Activated CD4-positive, alpha-beta T cell treated with anti-CD3 and anti-CD28 coated beads, Interleukin-2, amount 50 U/mL, for 16 hours (primary cell): ENCODE measurements at places on chromosomes 4 and X.

DNA sequence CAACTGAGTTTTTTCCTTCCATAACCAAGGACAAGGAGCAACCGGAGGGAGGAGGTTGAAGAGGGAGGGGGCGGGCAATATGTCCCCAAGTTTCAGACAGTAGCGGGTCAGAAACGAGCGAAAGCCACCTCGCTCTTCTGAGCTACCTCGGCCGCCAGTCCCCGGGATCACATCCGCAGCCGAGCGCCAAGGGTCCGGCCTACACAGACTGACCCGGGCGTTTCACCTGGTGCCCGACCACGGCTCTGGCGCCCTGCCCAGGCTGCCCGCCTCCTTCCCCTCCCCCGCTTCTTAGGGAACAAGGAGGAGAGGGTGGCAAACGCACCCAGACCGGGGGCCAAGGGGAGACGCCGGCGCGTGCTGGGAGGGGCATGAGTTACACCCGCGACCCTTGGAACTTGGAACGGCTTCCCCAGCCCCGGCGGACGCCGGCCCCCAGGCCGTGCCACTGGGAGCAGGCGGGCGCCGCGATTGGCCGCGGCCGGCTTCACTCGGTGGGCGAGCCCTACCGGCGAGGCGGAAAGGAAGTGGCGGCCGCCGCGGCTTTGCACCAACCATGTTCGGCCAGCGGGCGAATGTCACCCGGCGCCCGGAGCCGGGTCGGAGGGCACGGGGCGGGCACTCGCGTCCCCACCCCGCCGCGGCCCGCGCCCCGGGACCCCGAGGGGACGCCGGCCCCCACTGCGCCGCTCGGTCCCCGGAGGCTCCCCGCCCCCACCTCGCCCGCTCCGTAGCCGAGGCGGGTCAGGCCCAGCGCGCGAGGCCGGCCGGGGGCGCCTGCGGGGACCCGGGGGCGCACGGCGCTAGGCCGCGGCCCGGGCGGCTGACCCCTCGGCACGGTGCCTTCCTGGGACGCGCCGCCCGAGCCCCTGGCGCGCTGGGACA, 1.5 kb downstream of the IRF2 start:
- DNase-seq, result peak; percentile 75

- no peak for DNase-seq
Observed at GRCh38 chr4:186481998-186482790, 73.2 kb downstream of the MTNR1A start.

GRCh38 chrX:77347572-77347971, 99.6 kb upstream of the FGF16 start:
- DNase-seq, result no peak

GRCh38 chr4:101177154-101177553, 170.2 kb downstream of the PPP3CA start:
- DNase-seq, result no peak

GRCh38 chr4:153008578-153009199, 72.6 kb downstream of the FHDC1 start:
- DNase-seq, result no peak

- DNase-seq, result peak; percentile 26
Observed at GRCh38 chrX:16771483-16772398, 14.5 kb upstream of the TXLNG start.

DNA sequence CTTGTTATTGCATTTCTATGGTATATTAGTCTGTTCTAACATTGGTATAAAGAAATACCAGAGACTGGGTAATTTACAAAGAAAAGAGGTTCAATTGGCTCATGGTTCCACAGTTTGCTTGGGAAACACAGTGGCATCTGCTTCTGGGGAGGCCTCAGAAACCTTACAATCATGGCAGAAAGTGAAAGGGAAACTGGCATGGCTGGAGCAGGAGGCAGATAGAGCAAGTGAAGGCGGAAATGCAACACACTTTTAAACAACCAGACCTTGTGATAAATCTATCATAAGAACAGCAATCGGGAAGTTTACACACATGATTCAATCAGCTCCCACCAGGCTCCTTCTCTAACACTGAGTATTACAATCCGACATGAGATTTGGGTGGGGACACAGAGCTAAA, 346.6 kb upstream of the GNPDA2 start:
- DNase-seq, result no peak

DNA sequence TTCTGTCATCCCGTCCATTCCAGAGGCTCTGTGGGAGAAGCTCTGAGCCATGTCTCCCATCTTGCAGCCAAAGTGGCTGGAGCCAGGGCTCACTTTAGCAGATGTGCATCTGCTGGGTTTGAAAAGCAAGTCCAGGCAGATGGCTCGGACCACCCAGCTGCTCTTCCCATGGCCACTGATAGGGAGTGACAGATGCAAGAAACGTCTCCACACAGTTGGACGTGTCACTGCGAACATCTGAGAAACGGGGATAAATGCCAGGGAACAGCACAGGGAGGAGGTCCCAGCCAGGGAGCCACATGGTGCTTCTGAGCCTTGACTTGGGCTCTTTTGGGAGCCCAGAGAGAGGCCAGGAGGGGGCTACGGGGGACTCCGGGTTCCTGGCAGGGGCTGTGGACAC, 242.3 kb downstream of the AFAP1 start:
- no peak for DNase-seq

DNA sequence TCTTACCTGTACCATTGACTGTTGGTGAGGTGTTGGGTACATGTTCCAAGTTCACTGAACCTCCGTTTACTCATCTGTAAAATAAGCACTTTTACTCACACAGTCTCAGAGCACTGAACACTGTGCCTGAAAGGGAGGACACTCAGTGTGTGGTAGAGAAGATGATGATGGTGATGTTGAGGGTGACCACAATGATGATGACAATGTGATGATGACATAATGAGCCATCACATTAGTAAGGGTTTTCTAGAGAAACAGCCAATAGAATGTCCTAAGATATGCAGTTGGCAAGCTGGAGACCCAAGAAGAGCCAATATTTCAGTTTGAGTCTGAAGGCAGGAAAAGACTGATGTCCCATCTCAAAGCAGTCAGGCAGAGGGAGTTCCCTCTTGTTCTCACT, 315.4 kb upstream of the IGFBP7 start:
- DNase-seq, result no peak

GRCh38 chr4:602559-602942, 22.8 kb upstream of the PDE6B start:
- DNase-seq, result peak; percentile 42

DNA sequence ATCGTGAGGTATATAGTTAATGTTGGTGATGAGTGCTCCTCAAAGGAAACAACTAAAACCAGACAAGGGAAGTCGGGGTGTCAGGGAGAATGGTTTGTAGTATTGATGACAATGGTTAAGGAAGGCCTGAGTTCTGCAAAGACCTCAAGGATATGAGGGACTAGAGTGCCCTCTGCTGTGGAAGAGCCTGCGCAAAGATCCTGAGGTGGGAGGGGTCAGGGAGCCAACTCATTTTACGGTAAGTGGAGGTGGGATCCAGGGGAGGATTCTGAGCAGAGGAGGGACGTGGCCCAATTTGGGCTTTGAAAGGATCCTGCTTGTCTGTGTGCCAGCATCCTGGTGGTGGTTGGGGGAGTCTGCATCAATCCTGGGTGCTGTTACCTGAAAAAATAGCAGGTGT, 11.3 kb downstream of the UBA1 start:
- no peak for DNase-seq

GRCh38 chrX:150225756-150226155, 137.4 kb upstream of the MAMLD1 start:
- no peak for DNase-seq

- DNase-seq, result no peak
Observed at GRCh38 chr4:184019667-184020623, 114.8 kb downstream of the STOX2 start.

DNA sequence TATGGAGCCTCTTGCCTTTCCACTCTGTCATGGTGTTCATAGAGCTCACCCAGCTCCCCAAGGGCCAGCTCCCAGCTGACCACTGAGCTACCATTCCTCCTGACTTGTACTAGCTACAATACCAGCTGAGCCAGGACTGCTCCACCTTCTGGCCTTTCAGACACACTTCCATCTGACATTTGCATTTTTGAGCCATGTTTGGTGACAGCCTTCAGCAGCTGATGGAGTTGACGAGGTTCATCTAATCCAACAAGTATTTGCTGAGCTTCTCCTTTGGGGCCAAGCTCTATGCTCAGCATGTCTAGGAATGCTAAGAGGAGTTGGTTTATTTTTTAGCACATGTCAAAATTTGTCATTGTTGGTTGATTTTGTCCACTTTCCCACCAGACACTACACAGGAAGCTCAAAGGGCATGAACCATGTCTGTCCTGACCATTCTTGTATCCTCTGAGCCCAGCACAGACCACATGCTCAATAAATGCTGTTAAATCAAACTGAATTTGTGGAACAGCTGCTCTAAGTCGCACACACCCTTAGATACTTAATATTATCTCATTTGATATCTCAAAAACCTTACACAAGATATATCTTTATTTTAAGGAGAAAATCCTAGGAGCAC, 142.6 kb upstream of the PPARGC1A start:
- DNase-seq, result no peak

- DNase-seq, result no peak
Observed at GRCh38 chrX:129403974-129404669, 119.2 kb downstream of the SMARCA1 start.

DNA sequence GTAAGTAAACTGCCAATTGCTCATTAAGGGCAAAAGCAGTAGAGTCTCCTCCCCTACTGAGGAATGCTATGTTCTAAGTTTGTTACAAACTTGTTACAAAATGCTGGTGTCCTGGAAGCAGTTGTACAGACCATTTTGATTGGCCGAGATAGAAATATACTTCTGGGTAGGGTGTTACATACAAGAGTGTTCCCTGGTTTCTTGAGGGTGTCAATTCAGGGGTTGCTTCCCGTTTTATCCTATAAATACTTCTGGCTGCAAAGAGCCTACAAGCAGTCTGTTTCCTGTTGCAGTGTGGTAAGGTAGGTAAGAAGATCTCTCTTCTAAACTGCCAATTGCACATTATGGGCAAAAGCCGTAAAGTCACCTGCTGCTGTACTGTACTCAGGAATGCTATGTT, 5.7 kb downstream of the TRPC5OS start:
- no peak for DNase-seq

- DNase-seq, result peak; percentile 86
Observed at GRCh38 chr4:89295415-89295927, 12.1 kb downstream of the GPRIN3 start.

GRCh38 chr4:11155208-11155867, 273.4 kb downstream of the HS3ST1 start:
- no peak for DNase-seq

GRCh38 chr4:103075894-103076746, 441 bp downstream of the SLC9B2 start:
- DNase-seq, result peak; percentile 71

GRCh38 chrX:130984782-130985181, 73.4 kb upstream of the ARHGAP36 start:
- no peak for DNase-seq

DNA sequence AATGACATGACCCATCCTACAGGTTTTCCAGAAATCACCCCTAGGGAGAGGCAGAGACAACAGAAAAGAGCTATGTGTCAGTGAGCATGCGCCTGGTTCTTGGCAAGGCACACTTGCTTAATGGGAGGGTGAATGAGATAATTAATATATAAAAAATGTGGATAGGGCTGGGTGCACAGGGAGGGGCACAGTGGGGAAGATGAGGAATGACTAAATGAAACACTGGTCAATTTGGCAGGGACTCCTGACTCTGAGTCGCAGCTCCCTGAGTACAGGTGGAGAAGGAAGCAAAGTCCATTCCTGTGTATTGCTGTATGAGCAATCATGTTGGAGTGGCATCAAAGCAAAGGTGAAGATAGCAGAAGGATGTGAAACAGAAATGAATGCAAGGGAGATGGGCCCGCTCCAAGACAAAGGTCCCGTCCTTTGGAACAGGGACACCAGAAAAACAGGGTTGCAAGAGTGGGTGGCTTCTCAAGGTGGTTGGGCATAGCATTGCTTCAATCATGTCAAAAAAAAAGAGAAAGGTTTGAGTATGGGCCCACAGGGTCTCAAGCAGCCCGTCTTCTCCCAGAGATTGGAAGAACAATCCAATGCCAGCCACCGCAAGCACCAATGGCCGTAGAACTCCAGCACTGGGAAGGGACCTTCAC, 278.4 kb upstream of the AGTR2 start:
- DNase-seq, result no peak

- DNase-seq, result no peak
Observed at GRCh38 chr4:138693526-138693925, 322.1 kb upstream of the NOCT start.
